Ascending aorta (tissue), 2 donors: ENCODE measurements at places on chromosomes 13 and 19. TPM values are rescaled to one million over a fixed set of nuclear protein-coding genes. Genes with fewer than 3 reads are reported as not detected.

- no peaks in the 10 kb centered on the region for H3K27me3 ChIP-seq
- no peaks in the 10 kb centered on the region for H3K36me3 ChIP-seq
- no peak overlapping the region for H3K27ac ChIP-seq
- H3K4me3 ChIP-seq, result no peak overlapping the region
These were observed 1303.0 kb downstream of the EFNB2 start for GRCh38 chr13:105232439-105232838.

Gene SLC6A16
- 0.85 TPM for total RNA-seq

DNA sequence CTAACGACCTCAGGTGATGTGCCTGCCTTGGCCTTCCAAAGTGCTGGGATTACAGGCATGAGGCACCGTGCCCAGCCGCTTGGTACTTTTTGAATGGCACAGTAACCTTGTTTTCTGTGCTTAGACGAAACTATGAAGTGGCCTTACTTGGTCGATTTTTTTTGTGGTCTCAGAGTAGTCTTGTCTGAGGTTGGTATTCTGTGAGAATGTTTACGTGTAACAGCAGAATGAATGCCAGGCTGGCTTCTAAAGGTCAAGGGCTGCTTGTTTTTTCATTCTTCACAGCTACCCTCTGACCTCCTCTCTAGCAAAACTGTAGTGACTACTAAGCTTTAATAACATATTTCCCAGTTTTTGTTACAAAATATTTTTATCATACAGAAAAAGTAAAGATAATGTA lies 313.3 kb downstream of the GPC6 start:
- H3K27ac ChIP-seq, result no peak overlapping the region
- DNase-seq, result no peak

DNA sequence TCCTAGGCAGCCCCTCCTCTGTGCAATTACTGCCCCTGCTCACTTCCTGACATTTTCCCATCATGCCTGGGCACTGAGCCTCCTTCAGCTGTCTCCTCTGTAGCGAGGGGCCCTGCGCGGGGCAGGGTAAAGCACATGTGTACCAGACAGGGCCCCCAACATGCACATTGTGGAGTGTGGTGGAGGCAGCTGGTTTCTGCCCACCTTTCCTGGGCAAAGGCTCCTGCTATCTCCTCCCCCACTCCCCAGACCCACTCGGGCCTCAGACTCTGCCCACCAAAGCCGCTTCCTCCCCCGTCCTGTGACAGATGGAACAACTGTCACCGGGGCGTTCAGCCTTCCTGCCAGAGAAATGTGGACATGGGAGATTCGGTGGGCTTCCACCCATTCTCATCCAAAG lies 2.9 kb upstream of the KPTN start:
- H3K27ac ChIP-seq, result no peak overlapping the region
- no peaks in the 10 kb centered on the region for H3K27me3 ChIP-seq
- H3K4me1 ChIP-seq, result peaks cover 8% of the 10 kb centered on the region
- no peak for DNase-seq
- H3K4me3 ChIP-seq, result no peak overlapping the region

GRCh38 chr13:36131931-36132297 lies 732 bp upstream of the DCLK1 start:
- H3K36me3 ChIP-seq, result no peaks in the 10 kb centered on the region
- DNase-seq, result peak; percentile 71
- H3K27me3 ChIP-seq, result no peaks in the 10 kb centered on the region
- no peak overlapping the region for H3K4me3 ChIP-seq
- H3K27ac ChIP-seq, result peak overlapping the region; percentile 19
- H3K4me1 ChIP-seq, result no peaks in the 10 kb centered on the region

- H3K27me3 ChIP-seq, result no peaks in the 10 kb centered on the region
- no peaks in the 10 kb centered on the region for H3K36me3 ChIP-seq
- H3K27ac ChIP-seq, result no peak overlapping the region
- DNase-seq, result no peak
- H3K4me1 ChIP-seq, result no peaks in the 10 kb centered on the region
These were observed 1316.7 kb upstream of the SLC10A2 start for GRCh38 chr13:104382951-104383350.

DNA sequence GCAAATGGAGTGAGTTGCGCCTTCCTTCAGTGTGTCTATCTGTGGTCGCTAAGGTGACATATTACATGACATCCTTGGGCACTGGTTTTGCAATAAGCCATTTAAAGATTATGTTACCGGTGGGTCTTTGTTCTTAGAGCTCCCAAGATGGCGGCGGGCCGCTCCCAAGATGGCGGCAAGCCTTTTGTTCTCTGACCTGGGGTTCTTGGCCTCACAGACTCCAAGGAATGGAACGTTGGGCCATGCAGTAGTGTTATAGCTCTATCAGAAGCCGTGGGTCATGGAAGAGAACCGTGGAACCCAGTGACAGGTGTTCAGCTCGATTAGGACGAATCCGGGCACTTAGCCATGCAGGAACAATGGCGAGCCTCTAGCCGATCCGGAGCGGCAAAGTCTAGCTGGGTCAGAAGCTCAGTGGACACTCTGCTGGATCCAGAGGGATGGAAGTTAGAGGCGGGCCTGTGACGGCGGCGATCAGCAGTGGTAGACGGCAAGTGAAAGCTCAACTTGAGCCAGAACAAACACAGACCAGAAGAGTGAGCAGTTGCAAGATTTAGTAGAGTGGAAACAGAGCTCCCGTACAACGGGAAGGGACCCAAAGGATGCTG lies 188.6 kb downstream of the TEX29 start:
- H3K4me1 ChIP-seq, result no peaks in the 10 kb centered on the region
- H3K27me3 ChIP-seq, result no peaks in the 10 kb centered on the region
- H3K4me3 ChIP-seq, result no peak overlapping the region
- no peak overlapping the region for H3K27ac ChIP-seq

DNA sequence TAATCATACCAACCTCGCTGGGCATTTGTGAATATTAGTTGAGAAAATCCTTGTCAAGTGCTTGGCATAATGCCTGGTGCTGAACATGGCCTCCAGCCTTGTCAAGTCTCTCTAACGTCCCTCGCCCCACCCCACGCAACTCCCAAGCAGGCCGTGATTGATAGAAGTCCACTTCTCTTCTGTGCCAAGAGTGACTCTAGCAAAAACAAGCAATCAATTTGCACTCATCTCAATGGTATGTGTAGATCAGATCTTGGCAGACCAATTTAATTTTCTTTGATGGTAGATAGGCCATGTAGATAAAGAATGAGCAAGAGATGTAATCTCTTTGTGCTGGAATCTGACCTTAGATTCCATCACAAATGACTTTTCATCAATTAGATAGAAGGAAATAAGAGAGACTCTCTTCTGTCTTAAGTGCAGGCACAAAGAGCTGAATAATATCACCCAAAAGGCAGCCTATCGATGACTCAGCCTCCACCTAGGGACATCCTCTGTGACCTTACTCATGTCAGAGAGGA lies 31.0 kb upstream of the KATNAL1 start:
- peaks cover 4% of the 10 kb centered on the region for H3K4me1 ChIP-seq
- H3K27ac ChIP-seq, result no peak overlapping the region
- H3K36me3 ChIP-seq, result no peaks in the 10 kb centered on the region
- DNase-seq, result no peak
- no peaks in the 10 kb centered on the region for H3K27me3 ChIP-seq

DNA sequence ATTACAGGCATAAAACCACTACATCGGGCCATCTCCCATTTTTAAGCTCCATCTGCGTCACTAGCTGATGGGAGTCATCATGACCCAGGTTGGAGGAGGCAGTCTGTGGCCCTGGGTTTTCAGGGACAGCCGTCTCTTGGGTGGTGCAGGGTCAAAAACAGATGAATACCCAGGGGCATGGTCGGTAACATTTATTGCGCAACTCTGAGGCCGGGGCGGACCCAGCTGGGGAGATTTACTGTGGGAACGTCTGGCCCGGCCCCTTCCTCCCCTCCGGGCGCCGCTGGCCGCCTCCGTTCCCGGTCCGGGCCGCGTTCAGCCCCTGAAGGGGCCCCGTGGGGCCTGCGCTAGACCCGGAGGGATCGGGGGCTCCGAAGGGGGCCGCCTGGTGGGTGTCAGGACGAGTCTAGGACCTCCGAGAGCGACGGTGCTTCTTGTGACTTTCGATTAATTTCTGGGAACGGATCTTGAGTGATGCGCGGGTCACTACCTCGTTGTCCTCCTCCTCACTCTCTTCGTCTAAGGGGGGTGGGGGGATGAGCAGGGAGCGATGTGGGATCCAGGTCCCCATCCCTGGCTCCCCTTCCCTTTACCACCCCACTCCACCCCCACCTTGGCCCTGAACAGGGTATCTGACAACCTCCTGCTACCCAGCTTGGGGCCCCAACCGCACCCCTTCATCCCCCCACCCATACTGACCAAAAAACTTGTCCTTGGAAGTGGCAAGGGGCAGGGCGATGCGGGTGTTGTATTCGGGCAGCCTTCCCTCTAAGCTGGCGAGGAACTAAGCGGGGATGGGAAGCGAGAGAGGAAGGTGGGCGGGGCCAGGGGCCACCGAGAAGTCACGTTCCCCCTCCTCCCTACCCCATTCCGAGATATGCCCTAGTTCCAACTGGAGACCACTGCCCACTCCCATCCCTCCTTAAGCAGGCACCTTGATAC lies 1.6 kb upstream of the RGL3 start:
- H3K27me3 ChIP-seq, result no peaks in the 10 kb centered on the region
- H3K4me3 ChIP-seq, result peak overlapping the region; percentile 65
- H3K36me3 ChIP-seq, result no peaks in the 10 kb centered on the region
- peaks cover 14% of the 10 kb centered on the region for H3K4me1 ChIP-seq
- DNase-seq, result no peak
- peak overlapping the region; percentile 79 for H3K27ac ChIP-seq

Gene SCGB2B2
- not detected for total RNA-seq

- H3K27me3 ChIP-seq, result no peaks in the 10 kb centered on the region
- H3K36me3 ChIP-seq, result peaks cover 22% of the 10 kb centered on the region
- no peak overlapping the region for H3K27ac ChIP-seq
- no peak for DNase-seq
- H3K4me1 ChIP-seq, result no peaks in the 10 kb centered on the region
- H3K4me3 ChIP-seq, result no peak overlapping the region
These were observed 14.6 kb downstream of the NACC1 start for GRCh38 chr19:13132471-13133180.
